ENCODE measurements at places on chromosomes 4 and X.

GRCh38 chr4:42302348-42302747, 94.9 kb upstream of the SHISA3 start:
- no peak for DNase-seq

DNA sequence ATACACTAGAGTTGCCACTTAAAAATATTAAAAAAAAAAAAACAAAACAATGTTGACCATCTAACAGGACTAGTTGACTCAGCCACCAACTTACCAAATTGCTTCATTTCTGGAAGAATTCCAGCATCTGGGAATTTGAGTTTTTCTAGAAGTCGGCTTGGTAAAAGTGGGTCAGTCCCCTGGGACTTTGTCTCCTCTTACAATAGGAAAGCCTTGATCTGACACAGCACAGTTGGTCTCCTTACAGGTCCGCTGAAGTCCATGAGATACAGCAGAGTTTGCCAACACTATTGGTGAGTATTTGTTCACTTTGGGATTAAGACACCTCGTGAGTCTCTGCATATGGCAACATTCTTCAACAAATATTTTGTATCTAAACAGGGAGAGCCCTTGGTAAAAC, 18.2 kb upstream of the DDIT4L start:
- DNase-seq: no peak

DNA sequence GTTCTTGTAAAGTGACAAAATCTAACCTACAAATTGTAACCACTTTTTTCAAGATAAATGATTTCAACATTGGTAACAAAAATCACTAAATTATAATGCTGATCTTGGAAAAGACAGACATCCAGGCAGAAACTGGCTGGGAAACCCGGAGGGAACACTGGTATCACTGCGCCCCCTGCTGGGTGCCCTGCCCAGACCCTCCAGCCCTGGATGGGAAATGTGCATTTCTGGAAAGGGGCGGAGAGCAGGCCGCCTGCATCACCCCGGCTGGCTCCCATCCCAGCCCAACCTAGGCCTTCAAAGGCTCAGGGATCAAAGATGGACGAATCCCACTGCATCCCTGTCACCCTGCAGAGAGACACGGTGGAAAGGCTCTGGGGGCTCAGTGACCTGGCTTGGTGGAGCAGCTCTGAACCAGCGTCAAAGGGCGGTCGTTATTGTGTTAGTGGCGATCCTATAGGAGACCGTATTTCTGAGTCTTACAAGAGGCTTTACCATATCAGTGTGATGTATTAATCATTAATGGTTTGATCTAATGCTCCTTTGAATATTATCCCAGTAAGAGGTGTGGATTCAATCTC, 37.3 kb downstream of the ACOX3 start:
- DNase-seq: peak; percentile 31

- DNase-seq: no peak
Measured at GRCh38 chr4:57064811-57065711, 45.1 kb downstream of the IGFBP7 start.

GRCh38 chrX:1443496-1444075, 9.1 kb downstream of the ASMTL start:
- no peak for DNase-seq

GRCh38 chr4:139596034-139596683, 40.1 kb upstream of the SETD7 start:
- no peak for DNase-seq

- no peak for DNase-seq
Measured at GRCh38 chr4:23279377-23279986, 586.7 kb downstream of the GBA3 start.

DNA sequence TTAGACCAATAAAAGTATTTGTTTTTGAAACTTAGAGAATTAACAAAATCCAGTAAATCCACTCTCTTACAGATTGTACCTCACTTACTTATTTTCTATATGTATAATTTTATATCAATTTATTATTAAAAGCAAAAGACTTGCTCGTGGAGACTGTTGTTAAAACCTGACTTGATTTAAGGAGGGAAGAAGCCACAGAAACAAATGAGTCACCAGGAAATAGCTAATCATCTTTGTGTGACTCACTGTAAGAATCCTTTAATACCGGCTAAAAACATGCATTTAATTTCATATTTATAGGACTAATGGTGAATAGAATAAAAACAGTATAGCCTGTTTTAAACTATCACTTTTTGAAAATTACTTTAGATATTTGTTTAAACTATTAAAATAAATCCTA, 29.9 kb upstream of the UBE2NL start:
- DNase-seq: no peak

- DNase-seq: no peak
Measured at GRCh38 chr4:179110356-179110755, 1668.1 kb upstream of the AGA start.

DNA sequence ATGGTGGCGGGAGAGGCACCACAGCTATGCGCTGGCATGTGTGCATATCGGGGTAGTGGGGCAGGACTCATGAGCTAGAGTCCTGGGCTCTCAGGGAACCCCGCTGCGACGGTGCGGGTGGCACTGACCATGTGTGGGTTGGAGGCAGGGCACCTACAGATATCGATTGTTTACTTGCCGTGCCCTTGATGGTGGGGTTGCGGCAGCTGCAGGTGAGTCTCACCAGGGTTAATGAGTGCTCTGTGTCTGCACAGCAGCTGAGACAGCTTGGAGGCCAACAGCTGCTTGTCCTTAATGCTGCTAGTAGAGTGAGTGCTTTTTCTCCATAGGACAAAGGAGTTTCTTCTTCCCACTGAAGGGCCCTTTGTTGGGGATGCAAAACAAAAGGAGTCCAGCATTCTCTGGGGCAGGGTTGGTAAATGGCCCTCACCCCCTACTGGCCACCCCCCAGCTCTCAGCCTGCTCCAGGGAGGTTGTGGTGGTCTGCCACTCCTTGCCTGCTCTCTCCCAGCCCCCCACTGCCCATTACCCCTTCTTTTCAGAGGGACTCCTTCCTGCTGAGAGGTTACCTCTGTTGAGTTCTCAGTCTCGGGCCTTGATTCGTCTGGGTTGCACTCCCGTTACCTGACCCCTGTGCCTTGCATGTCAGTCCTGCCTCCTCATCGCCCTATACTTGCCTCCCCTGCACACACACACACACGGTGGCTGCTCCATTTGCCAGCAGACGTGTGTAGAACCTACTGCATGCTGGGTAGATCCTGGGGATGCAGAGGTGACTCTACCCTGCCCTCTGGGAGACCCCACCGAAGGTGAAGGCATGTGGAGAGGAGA, 52.8 kb downstream of the TBC1D14 start:
- no peak for DNase-seq

DNA sequence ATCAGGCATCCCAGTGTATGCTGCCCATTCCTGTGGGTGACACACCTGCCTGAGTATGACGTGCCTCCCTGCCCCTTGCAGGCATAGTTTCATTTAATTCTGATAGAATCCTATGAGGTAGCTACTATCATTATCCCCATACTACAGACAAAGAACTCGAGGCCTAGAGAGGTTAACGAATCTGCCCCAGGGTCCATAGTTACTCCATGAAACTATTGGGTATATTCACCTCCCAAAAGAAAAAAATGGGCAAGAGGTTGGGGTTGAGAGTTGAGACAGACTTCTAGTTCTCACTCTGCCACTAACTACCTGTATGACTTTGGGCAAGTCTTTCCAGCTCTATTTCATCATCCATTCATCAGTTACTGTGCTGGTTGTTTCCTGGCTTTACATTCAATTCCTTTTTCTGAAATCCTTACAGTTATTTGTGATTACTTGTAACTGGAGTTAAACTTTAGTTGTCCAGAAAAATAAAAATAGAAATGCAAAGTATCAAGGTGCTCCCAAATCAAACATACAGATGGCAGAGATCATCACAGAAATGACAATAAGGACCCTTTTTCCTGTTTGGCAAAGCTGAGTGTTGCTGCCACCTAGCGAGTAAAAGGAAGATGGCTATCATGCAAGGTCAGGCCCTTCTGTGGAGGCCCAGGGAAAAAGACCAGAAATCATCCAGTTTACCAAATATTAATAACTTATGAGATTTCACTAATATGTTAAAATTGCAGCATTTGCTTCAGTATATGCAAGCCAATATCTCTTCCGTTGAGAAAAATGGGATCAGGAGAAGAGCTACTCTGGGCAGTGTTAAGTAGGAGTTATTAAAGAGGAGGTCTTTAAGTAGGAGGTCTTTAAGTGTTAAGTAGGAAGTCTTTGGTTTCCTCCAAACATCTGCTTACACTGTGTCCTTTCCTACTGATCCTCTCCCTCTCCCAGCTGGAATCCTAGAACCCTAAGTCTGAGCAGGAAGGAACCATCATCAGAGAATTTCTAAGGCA, 17.1 kb upstream of the MAP7D3 start:
- DNase-seq: peak; percentile 32

DNA sequence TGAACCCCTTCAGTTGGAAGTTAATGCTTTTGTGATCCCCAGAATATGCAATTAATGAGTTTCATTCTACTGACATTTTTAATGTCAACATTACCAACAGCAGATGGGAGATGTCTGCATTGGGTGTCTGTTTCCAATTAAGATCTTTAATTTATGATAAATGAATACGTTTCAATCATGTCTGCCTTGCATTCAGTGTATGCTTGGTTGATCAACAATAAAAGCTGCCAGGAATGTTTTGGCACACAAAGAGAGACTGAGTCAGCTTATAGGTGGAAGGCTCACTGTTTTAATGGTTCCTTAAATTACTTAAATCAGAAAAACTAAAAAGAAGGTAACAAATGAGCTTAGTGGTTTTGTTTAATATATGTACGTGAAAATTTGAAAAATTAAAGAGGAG, 359.9 kb upstream of the CNKSR2 start:
- no peak for DNase-seq

GRCh38 chr4:149294601-149295000, 521.0 kb downstream of the IQCM start:
- DNase-seq: no peak

DNA sequence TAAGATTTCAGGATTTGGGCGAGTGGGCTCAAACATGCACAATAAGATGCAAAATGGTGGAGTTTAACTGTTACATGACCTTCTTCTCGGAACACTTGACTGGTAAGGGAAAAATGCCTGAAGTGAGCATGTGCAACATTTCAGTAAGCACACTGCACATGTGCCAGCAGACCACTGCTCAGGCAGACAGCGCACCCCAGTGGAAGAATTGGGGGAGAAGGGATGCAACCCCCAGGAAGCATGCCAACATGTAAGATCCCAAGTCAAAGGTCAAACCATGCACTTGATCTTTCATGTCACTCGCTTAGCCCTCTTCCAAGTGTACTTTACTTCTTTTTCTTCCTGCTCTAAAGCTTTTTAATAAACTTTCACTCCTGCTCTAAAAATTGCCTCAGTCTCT, 256.3 kb downstream of the CENPC start:
- no peak for DNase-seq

All from central memory CD4-positive, alpha-beta T cell (primary cell).